ENCODE measurements at places on chromosomes 1 and 21. TPM values are rescaled to one million over a fixed set of nuclear protein-coding genes. Genes with fewer than 3 reads are reported as not detected.

The KRTAP19-1 gene
- total RNA-seq, result not detected

The RPE65 gene
- not detected for total RNA-seq

The CSMD2 gene
- 0.15 TPM for total RNA-seq

The ETV3L gene
- total RNA-seq, result not detected

The CHIA gene
- not detected for total RNA-seq

The TRIM46 gene
- 3.5 TPM for total RNA-seq

The RAP1GAP gene
- not detected for total RNA-seq

The TBX19 gene
- total RNA-seq, result 0.46 TPM

The LRRC41 gene
- 72.2 TPM for total RNA-seq

The FCGR3B gene
- not detected for total RNA-seq

The SH2D2A gene
- 0.97 TPM for total RNA-seq

The ANGPTL1 gene
- total RNA-seq, result 3.8 TPM

The CCDC181 gene
- total RNA-seq, result 0.91 TPM

The CA14 gene
- not detected for total RNA-seq

The PRRC2C gene
- total RNA-seq, result 45.3 TPM

The LINGO4 gene
- total RNA-seq, result not detected

The PROK1 gene
- not detected for total RNA-seq

The ADAMTSL4 gene
- total RNA-seq, result 0.30 TPM

The CASQ1 gene
- total RNA-seq, result not detected

The LPGAT1 gene
- 71.7 TPM for total RNA-seq

The EVI5 gene
- total RNA-seq, result 34.0 TPM

The SELENON gene
- total RNA-seq, result 18.1 TPM

The CCDC27 gene
- not detected for total RNA-seq

The SPRR2F gene
- not detected for total RNA-seq

The COA7 gene
- 18.2 TPM for total RNA-seq

The NPL gene
- total RNA-seq, result 0.65 TPM

The PCSK9 gene
- total RNA-seq, result 0.46 TPM

The MEGF6 gene
- total RNA-seq, result 19.8 TPM

The BARHL2 gene
- not detected for total RNA-seq

All from epithelial cell of umbilical artery (primary cell).